Right cardiac atrium (tissue), 5 donors: ENCODE measurements at places on chromosomes 4 and X.

DNA sequence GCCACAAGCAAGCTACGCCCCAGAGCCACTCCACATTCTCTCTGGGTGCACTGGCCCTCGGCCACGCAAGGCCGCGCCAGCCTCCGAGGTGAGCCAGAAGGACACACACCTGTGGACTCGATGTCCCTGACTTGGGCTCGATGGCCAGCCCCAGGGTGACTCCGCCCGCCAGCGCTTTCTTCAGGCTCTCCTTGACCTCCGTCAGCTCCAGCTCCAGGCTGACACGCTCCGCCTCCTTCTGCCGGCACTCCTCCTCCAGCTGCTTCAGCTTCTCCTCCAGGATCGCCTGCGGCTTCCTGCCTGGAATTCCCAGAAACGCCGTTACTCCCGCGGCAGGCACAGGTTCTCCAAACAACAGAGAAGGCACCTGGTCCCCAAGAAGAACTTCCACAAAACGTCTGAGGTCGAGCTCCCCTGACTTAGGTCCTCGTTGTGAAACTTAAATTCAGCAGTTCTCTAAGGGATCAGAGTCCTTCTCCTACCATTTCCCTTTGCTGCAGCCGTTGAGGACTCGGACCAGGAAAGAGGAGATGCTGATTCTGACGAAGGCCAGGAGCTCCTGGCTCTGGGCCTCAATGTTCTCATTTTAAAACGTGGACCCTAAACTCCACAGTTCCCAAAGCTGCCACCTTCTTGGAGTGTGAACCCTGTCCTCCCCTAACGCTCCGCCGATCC lies 166.8 kb downstream of the AFAP1 start:
- DNase-seq, result peak; percentile 87

DNA sequence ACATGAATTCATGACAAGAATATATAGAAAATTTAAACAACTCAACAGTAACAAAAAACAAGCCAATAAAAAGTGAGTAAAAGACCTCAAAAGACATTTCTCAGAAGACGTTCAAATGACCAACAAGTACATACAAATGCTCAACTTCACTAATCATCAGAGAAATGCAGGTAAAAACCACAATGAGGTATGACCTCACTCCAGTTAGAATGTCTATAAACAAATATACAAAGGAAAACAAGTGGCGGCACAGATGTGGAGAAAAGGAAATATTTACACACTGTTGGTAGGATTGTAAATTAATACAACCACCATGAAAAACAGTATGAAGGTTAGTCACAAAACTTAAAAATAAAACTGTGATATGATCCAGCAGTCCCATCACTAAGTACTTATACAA lies 1033.1 kb downstream of the RAPGEF2 start:
- no peak for DNase-seq

GRCh38 chr4:123577225-123577906 lies 180.8 kb downstream of the SPRY1 start:
- DNase-seq, result no peak

DNA sequence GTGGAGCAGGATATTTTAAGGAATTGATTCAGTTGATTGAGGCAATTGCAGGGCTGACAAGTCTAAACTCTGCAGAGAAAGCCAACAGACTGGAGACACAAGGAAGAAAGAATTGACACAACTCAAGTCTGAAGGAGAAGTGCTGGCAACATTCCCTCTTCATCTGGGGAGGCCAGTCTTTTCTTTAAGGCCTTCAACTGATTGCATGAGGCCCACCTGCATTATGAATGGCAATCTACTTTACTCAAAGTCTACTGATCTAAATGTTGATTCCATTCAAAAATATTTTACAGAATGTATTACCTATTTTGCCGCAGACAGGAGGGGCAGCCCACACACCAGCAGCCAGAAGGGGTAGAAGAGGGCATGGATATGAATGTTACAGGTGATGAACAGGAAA lies 425.2 kb downstream of the PCDH10 start:
- DNase-seq, result no peak

DNA sequence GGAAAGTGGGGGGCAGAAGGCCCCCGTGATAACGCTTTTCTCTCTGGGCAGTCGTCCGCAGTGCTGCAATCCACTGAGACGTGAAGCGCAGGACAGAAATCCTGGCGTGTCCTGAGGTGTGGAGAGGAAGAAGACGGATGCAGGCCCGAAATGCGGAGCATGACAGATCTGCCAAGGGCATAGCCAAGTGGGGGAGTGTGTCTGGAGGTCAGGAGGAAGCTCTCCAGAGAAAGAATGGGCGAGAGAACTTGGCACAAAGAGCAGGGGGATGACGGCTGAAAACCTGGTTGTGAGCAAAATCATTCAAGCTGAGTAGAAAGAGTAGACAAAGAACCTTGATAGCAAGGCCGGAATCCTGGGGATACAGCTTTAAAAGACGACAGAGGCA lies 23.7 kb upstream of the HELT start:
- no peak for DNase-seq

DNA sequence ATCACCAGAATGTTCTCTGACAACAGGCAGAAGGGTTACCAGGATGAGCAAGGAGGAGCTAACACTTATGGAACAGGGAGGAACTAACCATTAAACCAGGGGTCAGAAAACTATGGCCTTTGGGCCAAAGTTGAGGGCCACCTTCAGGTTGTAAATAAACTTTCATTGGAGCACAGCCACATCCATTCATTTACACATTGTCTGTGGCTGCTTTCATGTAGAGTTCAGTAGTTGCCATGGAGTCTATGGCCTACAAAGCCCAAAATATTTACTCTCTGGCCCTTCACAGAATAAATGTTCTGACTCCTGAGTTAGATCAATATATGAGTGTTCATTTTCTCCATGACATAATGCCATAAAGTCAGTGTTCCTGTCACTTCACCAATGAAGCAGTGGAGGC lies 13.2 kb upstream of the HCCS start:
- DNase-seq, result no peak

- DNase-seq, result no peak
Measured at GRCh38 chr4:98517218-98518021, 141.0 kb downstream of the TSPAN5 start.

DNA sequence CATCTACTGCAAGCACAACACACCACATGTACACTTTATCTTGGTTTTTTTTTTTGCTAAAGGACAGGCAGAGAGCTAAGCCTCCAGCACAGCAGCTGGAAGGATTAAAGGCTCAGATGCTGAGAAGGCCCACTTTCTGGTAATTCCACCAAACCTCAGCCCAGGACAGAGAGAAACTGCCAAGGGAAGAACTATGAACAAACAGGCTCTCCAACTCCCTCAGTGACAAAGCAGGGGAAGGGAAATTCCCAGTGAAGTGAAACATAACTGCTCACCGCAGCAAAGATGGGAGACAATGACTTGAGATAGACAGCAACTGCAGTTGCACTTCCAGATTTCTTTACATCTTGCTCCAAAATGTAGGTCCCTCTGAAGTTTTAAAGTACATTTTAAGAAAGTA lies 4.8 kb downstream of the PROM1 start:
- no peak for DNase-seq

DNA sequence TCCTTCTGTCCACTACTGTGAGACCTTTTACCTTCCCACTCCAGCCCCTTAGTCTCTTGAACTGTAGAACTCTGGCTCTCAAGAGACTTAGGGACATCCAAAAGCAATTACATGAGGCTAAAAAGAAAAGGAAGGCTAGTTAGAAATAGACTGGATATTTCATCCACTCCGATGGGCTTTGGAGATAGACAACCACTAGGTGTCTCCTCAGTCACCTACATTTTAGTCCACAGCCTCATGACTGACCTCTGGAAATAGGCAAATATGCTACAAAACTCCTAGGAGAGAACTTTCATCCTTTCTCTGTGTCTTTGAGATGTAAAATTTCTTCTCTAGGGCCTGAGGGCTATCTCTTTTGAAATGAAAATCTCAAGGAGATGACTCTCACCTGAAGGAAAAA lies 45.1 kb upstream of the LAMP2 start:
- no peak for DNase-seq

GRCh38 chr4:99529228-99529627 lies 18.4 kb downstream of the C4orf17 start:
- DNase-seq, result no peak

DNA sequence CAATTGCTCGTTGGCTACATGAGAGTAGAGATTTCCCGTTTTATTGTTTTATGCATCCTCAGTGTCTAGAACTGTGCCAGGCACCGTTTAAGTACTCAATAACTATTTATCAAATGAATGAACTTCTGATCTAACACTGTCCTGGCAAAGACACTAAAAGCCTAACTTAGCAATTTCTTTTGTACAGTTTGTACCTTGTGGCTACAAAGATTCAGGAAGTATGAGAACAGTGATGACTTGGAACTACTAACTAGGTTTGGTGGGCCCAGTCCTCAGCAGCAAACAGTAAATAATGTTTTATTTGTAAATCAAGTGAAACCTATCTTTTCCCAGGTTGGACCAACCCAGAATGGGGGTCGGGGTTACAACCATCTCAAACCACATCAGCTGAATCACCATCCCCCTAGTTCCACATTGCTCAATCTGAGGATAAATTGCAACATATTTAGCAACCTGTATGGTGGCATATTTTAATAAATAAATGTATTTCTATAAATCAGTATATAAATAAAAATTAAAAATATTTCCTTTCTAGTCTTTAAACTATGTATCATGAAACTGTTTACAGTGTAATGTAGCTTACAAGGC lies 12.3 kb upstream of the SCRG1 start:
- no peak for DNase-seq
